NCI-H510A treated with DMSO at 0.1 percent for 48 hours (cell line): ENCODE measurements at places on chromosomes 7 and 10.

DNA sequence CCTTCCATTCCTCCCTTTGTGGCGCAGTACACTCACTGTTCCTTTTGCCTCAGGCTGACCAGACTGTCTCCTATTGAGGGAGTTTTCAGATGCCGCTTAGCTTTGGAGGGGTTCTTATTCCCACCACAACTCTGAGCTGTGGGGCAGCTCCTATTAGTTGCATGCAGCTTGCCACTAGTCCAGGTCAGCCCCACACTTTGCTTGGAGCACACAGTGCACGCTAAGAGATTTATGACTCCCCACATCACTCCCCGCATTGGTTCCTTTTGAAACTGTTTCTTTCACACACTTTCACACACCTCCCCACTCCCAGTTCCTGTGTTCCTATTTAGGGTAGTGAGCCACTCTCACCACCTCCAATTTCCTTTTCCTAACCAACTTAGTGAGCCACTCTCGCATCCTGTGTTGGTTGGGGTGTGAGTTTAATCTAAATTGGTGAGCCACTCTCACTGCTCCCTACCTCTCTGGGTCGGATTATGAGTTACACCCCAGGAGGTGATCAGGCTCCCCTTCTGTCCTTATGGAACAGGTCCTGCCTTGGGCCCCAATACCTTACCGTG lies 10.4 kb upstream of the ZNF485 start:
- no peak for DNase-seq

- DNase-seq = no peak
Measured at GRCh38 chr10:43200538-43201390, 62.5 kb downstream of the CSGALNACT2 start.

GRCh38 chr7:139697056-139697455 lies 80.7 kb downstream of the HIPK2 start:
- DNase-seq = peak; percentile 45

- DNase-seq = no peak
Measured at GRCh38 chr10:43557214-43557613, 17.2 kb downstream of the ZNF239 start.

DNA sequence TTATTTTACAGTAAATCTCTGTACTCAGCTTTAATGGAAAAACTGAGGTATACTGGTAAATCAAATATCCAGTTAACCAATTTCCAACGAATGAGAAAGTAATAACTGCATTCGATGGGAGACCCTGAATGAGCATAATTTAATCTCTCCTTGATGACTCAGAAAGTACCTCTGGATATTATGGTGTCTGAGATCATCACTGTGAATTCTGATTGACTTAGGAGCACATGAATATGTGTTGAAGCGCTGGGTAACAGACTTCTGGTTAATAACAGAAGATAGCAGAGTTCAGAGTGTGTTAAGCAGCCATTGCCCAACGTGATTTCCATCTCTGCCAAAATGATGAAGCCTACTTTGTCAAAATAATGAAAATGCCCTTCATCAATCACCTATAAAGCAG lies 116.6 kb downstream of the NRP1 start:
- no peak for DNase-seq
